Occipital lobe (tissue), 3 donors: ENCODE measurements at places on chromosomes 6 and 20.

DNA sequence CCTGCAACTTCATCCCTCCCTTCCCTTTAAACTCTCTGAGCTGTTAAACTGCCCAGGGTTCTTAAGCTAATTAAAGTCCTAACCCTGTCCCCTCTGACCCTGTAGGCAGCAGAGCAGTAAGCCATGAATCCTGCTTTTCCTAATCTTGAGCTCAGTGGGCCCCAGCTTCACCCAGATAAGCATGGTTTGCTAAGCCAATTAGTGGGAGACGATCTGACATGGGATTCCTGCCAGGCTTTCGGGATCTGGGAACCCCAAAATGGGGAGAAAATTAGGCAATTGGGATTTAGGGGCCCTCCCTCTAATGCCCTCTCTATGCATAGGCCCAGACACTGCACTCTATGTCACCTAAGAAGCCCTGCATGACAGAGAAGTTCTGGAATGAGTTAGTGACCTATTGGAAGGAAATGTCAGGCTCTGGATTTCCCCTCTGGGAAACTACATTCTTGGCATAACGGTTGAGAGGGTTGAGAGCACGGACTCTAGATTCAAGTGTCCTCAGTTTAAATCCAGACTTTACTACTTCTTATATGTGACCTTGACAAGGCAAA, 4.6 kb downstream of the XKR7 start:
- DNase-seq = no peak

DNA sequence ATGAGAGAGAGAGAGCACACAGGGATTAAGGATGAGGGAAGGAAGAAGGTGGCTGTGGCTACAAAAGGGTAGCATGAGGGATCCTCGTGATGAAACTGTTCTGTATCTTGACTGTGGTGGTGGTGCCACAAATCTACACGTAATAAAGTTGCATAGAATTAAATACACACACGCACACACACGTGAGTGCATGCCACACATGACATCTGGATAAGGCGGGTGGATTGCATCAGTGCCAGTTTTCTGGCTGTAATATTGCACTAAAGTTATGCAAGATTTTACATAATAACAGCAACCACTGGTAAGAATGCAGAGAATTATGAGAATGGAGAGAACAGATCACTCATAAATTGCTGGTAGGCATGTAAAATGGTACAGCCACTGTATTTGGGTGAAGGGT, 16.9 kb upstream of the STK35 start:
- DNase-seq = no peak

GRCh38 chr6:140566781-140567277, 1192.4 kb upstream of the CITED2 start:
- DNase-seq = no peak

- DNase-seq = no peak
Measured at GRCh38 chr20:45974896-45975565, 3.0 kb upstream of the ZNF335 start.

DNA sequence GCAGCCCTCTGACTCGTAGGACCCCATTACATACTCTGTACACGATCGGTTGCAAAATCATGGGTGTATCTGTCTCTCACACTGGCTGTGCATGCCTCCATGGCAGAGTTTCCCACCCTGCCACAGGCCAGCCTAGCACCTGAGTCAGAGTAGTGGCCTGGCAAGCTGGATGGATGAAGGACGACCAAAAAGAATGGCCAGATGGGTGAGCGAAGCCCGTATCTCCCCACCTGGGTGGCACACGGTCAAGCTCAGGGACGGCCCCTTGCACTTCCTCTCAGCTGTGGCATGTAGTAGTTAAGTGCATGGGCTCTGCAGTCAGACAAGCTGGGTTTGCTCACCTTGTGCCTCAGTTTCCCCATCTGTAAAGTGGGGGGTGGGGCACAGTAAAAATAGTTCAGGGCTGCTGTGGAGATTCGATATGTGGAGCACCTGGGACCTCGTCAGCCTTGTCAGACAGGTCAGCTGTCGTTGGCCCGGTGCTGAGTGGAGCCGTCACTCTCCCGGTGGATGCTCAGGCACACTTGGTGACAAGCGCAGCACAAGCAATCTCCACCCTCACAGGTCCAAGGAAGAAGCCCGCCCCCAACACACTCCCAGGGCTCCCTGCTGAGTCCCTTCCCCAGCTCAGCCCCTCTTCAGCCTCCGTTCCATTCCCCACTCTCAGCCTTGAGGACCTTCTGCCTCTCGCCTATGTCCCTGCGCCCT, 12.6 kb downstream of the CPNE5 start:
- no peak for DNase-seq

- no peak for DNase-seq
Measured at GRCh38 chr6:11025921-11026635, 18.0 kb downstream of the ELOVL2 start.

DNA sequence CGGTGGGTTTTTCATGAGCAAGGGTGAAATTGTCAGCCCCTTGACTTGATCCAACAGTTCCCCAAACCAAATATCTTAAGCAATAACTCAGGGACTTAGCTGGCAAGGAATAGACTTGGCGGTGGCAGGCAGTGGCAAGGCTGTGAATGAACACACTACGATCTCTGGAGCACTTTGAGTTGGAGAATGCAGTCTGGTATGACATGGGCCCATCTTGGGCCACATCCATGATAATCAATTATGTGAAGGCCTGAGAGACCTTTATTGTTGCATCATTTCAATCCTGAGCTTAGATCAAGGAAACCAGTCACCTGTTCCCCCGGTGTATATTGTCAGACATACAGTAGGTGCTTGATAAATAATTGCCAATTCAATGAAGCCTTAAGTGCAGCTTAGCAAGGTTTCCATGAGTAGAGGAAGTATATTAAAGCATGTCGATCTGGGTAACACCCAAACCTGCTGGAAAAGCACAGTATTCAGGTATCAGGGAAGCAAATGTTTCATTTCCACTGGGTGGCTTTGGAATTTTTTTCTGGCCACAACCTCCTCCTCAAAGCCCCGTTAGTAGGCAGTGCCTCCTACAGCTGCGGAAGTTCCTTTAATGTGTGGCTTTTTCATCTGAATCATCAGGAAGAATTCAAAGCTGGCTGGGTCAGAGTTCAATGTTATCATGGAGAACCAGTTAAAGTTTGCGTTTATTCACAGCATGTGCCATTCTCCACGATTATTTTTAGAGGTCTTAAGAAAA, 10.2 kb downstream of the CASS4 start:
- DNase-seq = no peak

- DNase-seq = peak; percentile 18
Measured at GRCh38 chr6:125314009-125314581, 12.3 kb upstream of the HDDC2 start.

DNA sequence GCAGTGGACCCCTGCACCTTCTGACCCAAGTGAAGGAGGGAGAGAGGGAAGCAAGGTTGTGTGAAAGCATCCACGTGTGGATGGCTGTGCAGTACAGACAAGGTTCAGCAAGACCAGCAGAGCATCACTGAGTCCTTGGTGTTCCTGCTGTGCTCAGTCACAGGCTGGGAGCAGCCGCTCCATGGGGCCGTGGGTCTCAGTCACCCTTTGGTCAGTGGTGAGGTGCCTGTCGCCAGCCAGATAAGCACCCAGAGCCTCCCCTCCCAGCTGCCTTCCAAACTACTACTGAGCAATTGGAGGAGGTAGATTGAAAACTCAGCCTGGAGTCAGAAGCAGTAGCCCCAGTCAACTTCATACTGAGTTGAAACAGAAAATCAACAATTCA, 218.9 kb downstream of the SLC24A3 start:
- DNase-seq = no peak

- DNase-seq = no peak
Measured at GRCh38 chr6:13455552-13455966, 31.8 kb downstream of the GFOD1 start.

DNA sequence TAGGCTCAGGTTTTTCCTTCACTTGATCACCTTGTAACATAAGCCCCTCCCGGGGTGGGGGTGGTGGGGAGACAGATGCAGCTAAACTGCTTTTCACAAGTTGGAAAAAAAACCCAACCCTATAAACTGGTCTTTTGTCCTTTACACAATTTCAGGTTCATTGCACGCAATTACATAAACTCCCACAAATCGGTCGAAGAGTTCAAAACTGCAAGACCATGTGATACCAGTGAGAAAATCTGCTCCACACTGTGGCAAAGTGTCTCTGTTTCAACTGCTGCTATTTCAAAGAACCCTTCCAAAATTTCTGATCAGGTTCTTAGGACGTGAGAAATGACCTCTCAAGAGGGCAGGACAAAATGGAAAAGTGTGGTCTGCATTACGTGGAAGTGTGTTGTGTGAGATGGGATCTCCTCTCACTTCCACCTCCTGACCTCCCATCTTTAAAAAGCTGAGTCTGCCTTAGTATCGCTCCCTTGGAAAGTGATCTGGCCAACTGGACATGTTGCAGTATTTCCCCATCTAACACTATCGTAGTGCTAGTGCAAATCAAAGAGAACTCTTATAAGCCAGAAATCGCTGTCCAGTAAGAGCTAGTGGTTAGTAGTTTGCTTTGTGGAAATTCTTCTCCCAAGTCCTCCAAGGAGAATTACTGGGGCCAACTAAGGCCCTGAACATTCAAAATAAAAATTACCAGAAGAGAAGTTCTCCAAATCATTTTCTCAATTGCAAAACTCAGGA, 60.1 kb downstream of the PRND start:
- DNase-seq = no peak

DNA sequence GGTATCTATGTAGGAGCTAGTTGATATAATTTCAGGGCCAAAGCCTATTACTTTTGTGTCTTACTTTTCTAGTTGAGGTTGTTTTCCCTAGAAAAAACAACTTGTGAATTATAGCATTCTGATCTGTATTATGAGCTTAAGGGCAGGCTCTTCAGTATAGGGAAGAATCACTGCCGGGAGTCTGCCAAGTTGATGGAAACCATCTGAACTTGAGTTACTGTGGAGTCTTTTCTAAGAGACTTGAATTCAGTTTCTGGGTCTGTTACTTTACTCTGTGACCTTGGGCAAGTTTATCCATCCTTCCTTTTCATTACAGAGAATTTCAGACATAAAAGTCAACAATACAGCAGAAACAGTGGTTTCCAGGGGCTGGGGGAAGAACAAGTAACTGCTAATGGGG, 2.1 kb upstream of the CASS4 start:
- DNase-seq = no peak

- DNase-seq = no peak
Measured at GRCh38 chr6:129635396-129636130, 74.4 kb downstream of the ARHGAP18 start.

DNA sequence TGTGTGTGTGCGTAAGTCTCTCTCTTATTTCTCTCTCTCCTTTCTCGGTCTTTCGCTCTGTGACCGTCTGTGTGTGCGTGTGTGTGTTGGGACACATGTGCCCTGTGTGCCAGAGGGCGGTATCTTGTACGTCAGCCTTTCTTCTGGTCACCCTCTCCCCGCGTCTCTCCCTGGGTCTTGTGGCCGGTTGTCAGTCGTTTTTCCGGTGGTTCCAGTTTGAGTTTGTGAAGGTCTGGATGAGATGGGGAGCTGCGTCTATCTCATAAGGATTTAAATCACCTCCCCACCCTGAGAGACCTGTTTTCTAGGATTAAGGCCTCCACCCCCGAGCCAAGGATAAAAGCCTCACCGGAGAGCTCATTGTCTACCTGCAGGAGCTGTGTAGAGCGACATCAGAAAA, 295.5 kb upstream of the ZNF337 start:
- DNase-seq = no peak
